ENCODE measurements at places on chromosomes 7 and 10. TPM values are rescaled to one million over a fixed set of nuclear protein-coding genes. Genes with fewer than 3 reads are reported as not detected.

Gene UTF1
- total RNA-seq = not detected

Gene KIF11
- 5.2 TPM for total RNA-seq

Gene CFAP46
- total RNA-seq = 0.49 TPM

Gene MRC1
- total RNA-seq = not detected

Gene MEOX2
- total RNA-seq = 4.5 TPM

Gene FAM241B
- not detected for total RNA-seq

Gene PRKCQ
- total RNA-seq = 0.16 TPM

Gene GRID2IP
- total RNA-seq = not detected

Gene CHCHD1
- 10.0 TPM for total RNA-seq

Gene NXPH1
- total RNA-seq = not detected

Gene GSDME
- 34.7 TPM for total RNA-seq

Gene MSS51
- 2.9 TPM for total RNA-seq

Gene GDI2
- total RNA-seq = 385 TPM

Gene OR9A2
- total RNA-seq = not detected

Gene LRRD1
- total RNA-seq = not detected

Gene HPSE2
- 0.12 TPM for total RNA-seq

Gene WDR86
- 0.24 TPM for total RNA-seq
